ENCODE measurements at places on chromosomes 5 and 9. TPM values are rescaled to one million over a fixed set of nuclear protein-coding genes. Genes with fewer than 3 reads are reported as not detected.
A peak's percentile ranks its signal among the peaks of the same experiment; 100 is the strongest.

FOXI1 gene
- polyA plus RNA-seq, result not detected

DNA sequence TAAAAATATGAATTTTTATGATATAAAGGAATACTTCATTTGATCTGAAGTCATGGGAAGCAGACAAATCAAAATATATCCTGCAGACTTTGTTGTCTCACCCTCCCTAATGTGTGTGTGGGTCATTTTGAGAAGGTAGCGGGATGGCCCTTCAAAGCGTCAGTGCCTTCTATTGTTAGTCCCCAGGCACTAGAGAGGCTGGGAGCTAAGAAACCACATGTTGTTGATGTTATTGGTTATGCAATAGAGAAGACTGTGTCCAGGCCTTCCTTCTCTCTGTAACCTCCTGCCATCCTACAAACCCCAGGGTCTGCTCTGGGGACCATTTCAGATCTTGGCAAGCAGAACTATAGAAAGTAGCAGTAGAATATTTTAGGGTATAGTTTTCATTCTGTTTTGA, 94.7 kb downstream of the NLN start:
- H3K27ac ChIP-seq, result no peak overlapping the region
- DNase-seq, result no peak
- no peak overlapping the region for H3K4me3 ChIP-seq
- H3K27me3 ChIP-seq, result no peaks in the 10 kb centered on the region
- peaks cover 13% of the 10 kb centered on the region for H3K36me3 ChIP-seq
- peaks cover 8% of the 10 kb centered on the region for H3K4me1 ChIP-seq

DNA sequence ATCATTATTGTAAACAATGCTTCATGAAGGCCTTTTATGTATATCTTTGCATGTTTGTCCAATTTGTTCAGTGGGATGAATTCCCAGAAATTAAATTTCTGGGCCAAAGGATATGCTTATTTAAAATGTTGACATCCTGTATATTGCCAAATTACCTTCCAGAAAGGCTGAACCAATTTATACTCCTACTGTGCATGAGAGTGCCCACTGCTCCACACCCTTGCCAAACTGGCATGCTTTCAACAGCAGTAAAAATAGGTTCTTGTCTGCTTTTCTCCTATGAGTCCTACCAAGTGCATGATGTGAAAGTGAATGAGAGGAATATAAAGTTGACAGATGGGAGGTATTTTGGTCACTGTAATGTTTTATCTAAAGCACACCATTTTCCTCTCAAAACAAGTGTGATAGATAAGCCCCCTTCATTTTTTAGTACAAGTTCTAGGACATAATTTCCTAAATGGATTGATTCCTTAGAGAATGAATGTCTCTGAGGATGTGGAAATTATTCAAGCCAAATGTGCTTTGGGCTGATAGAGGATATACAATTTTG, 70.5 kb upstream of the ERBIN start:
- peaks cover 6% of the 10 kb centered on the region for H3K36me3 ChIP-seq
- H3K27ac ChIP-seq, result no peak overlapping the region
- no peak for DNase-seq
- H3K4me3 ChIP-seq, result no peak overlapping the region

ANKRD34B gene
- not detected for polyA plus RNA-seq

- no peaks in the 10 kb centered on the region for H3K27me3 ChIP-seq
- no peaks in the 10 kb centered on the region for H3K36me3 ChIP-seq
- H3K4me3 ChIP-seq, result no peak overlapping the region
- H3K27ac ChIP-seq, result no peak overlapping the region
Observed at GRCh38 chr5:85069659-85070640, 685.3 kb upstream of the EDIL3 start.

LCN9 gene
- not detected for polyA plus RNA-seq

SPATA31D4 gene
- polyA plus RNA-seq, result not detected

- no peak for DNase-seq
- H3K4me1 ChIP-seq, result peaks cover 32% of the 10 kb centered on the region
- H3K4me3 ChIP-seq, result peak overlapping the region; percentile 97
- peak overlapping the region; percentile 99 for H3K27ac ChIP-seq
Observed at GRCh38 chr5:50665091-50665490, 1.3 kb upstream of the PARP8 start.

- H3K4me3 ChIP-seq, result no peak overlapping the region
- H3K27me3 ChIP-seq, result no peaks in the 10 kb centered on the region
- no peaks in the 10 kb centered on the region for H3K4me1 ChIP-seq
Observed at GRCh38 chr5:64939772-64940510, 171.2 kb downstream of the CWC27 start.

SEC24A gene
- polyA plus RNA-seq, result 3.2 TPM

MARVELD2 gene
- 0.18 TPM for polyA plus RNA-seq

DNA sequence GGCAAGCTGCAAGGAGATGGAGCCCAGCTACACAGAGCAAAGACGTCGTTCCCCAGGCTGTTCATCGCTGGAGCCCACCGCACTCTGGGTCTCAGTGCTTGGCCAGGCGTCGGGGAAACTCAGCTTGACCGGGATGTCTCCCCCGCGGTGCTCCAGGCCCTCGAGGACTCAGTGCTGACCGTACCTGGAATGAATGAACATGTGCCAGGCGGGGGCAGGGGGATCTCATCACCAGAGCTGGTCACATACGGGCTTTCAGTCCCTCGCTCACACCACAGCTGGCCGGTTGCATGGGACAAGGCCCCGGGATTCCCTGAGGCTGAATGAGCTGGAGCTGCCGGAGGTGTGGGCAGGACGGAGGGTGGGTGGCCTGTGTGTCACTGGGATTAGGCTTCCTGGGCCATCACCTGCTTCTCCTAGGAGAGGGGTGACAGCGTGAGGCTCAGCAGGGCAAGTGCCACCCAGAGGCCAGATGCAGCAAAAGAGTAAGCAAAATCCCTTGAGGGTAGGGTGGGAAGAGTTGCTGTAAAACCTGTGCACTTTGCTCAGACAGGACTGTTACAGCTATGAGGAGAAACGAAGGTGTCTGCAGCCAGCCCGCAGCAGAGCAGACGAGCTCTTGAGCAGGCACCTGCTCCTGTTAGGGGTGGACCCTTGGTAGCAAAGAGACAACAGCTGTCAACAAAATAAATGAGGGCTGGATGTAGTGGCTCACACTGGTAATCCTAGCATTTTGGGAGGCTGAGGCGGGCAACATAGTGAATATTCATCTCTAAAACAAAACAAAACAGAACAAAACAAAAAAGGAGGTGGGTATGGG, 70.7 kb upstream of the RAPGEF1 start:
- DNase-seq, result no peak
- H3K36me3 ChIP-seq, result no peaks in the 10 kb centered on the region
- peaks cover 78% of the 10 kb centered on the region for H3K27me3 ChIP-seq
- H3K27ac ChIP-seq, result peak overlapping the region; percentile 72
- H3K4me3 ChIP-seq, result no peak overlapping the region

TEX48 gene
- not detected for polyA plus RNA-seq

- H3K4me1 ChIP-seq, result no peaks in the 10 kb centered on the region
- no peak overlapping the region for H3K27ac ChIP-seq
- no peak for DNase-seq
- H3K36me3 ChIP-seq, result no peaks in the 10 kb centered on the region
- H3K4me3 ChIP-seq, result no peak overlapping the region
Observed at GRCh38 chr9:30967476-30967875, 1417.0 kb upstream of the ACO1 start.

SLC34A1 gene
- not detected for polyA plus RNA-seq

ENTPD2 gene
- polyA plus RNA-seq, result not detected

SEMA4D gene
- polyA plus RNA-seq, result 38.2 TPM

GRCh38 chr5:150081541-150082283, 4.6 kb downstream of the CSF1R start:
- no peaks in the 10 kb centered on the region for H3K27me3 ChIP-seq
- no peaks in the 10 kb centered on the region for H3K36me3 ChIP-seq
- peak overlapping the region; percentile 87 for H3K27ac ChIP-seq
- H3K4me3 ChIP-seq, result peak overlapping the region; percentile 78

- H3K27ac ChIP-seq, result no peak overlapping the region
- H3K27me3 ChIP-seq, result no peaks in the 10 kb centered on the region
- no peak overlapping the region for H3K4me3 ChIP-seq
- H3K4me1 ChIP-seq, result peaks cover 6% of the 10 kb centered on the region
- no peak for DNase-seq
Observed at GRCh38 chr9:99012957-99013512, 69.3 kb downstream of the COL15A1 start.

GRCh38 chr5:126801992-126802294, 25.0 kb downstream of the LMNB1 start:
- H3K27ac ChIP-seq, result no peak overlapping the region
- peaks cover 23% of the 10 kb centered on the region for H3K4me1 ChIP-seq
- no peak overlapping the region for H3K4me3 ChIP-seq
- no peaks in the 10 kb centered on the region for H3K27me3 ChIP-seq

DNA sequence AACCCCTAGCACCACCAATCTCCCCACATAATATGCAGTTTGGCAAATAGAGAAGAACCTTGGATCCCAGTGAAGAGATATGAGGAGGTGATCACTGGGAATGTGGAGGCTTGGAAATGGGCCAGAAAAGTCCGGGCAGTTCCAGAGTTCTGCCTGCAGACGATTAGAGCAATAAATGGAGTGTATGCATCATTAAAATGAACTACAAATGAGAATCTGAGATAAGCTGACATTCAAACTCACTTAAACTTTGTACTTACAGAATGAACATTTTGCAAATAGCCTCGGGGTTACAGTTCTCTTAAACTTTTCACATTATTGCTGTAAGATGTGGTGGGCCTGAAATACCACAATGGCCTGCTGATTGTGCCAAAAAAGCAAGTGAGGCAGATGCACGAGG, 23.0 kb upstream of the LHFPL2 start:
- no peak for DNase-seq
- no peak overlapping the region for H3K4me3 ChIP-seq
- H3K36me3 ChIP-seq, result peaks cover 5% of the 10 kb centered on the region
- no peak overlapping the region for H3K27ac ChIP-seq
- peaks cover 11% of the 10 kb centered on the region for H3K4me1 ChIP-seq

DNA sequence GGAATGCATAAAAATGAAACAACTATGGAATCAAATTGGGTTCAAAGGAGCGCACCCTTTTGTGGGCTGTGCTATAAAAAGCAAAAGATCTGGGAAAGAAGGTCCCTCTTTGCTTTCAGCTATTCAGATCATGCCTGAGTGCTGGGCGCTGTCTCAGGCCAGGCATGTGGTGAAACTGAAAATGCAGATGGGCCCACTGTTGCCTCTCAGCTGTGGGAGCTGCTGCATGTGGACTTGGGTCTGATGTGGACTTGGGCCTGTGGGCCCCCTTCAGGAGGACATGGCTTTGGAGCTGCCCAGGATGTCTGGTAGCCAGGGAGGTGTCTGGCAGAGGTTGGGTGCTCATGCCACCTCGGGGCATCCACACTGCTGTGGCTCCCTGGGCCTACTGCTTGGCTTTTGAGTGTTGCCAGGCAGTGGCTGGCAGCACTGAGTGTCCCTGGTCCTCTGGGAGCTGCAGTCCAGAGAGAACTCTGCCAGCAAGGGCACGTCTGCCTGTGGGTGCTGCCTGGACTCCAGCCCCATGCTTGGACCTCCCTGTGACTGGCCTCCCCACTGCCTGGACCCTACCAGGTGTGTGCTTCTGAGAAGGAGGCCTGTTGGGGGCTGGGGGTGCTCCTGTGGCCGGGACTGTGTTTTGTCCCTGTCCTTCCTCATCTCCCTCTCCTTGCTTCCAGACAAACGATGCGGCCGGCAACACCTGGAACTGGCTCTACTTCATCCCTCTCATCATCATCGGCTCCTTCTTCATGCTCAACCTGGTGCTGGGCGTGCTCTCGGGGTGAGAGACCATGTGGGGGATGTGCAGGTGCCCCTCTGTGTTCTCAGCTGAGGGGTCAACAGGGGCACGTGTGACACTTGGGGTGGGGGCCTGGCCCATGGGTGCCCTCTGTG, 74.3 kb downstream of the CACNA1B start:
- no peak for DNase-seq
- no peak overlapping the region for H3K4me3 ChIP-seq
- H3K4me1 ChIP-seq, result no peaks in the 10 kb centered on the region
- H3K27me3 ChIP-seq, result peaks cover 35% of the 10 kb centered on the region
- H3K36me3 ChIP-seq, result no peaks in the 10 kb centered on the region
- no peak overlapping the region for H3K27ac ChIP-seq

GRCh38 chr5:178231539-178232123, 971 bp downstream of the PHYKPL start:
- peak overlapping the region; percentile 92 for H3K4me3 ChIP-seq
- peak overlapping the region; percentile 91 for H3K27ac ChIP-seq
- H3K4me1 ChIP-seq, result peaks cover 44% of the 10 kb centered on the region
- no peak for DNase-seq

GRCh38 chr5:68272289-68272688, 56.7 kb downstream of the PIK3R1 start:
- H3K27ac ChIP-seq, result no peak overlapping the region
- peaks cover 31% of the 10 kb centered on the region for H3K4me1 ChIP-seq
- no peaks in the 10 kb centered on the region for H3K27me3 ChIP-seq
- peak; percentile 14 for DNase-seq
- H3K4me3 ChIP-seq, result no peak overlapping the region
- H3K36me3 ChIP-seq, result peaks cover 23% of the 10 kb centered on the region

- DNase-seq, result no peak
- no peaks in the 10 kb centered on the region for H3K27me3 ChIP-seq
- peaks cover 4% of the 10 kb centered on the region for H3K36me3 ChIP-seq
Observed at GRCh38 chr9:108662091-108662875, 193.5 kb downstream of the ACTL7B start.

GAS1 gene
- polyA plus RNA-seq, result not detected

DNA sequence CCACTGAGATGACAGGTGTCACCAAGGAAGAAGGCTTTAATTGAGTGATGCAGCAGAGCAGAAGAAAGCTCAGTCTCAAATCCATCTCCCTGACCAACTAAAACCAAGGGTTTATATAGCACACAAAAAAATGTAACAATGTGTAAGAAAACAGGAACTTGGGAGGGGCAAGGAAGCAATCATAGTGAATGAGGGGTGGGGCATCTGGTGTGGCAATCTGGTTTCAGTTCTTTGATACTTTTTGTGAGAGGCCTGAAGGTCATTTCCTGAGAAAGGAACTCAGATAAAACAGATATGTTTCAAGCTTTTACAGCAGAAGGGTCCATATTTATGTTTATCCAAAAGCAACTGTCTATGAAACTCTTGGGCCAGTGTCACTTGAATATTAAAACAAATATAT, 19.7 kb downstream of the CD180 start:
- peak overlapping the region; percentile 9 for H3K4me3 ChIP-seq
- peaks cover 66% of the 10 kb centered on the region for H3K36me3 ChIP-seq
- no peaks in the 10 kb centered on the region for H3K27me3 ChIP-seq
- H3K4me1 ChIP-seq, result peaks cover 65% of the 10 kb centered on the region
- peak overlapping the region; percentile 94 for H3K27ac ChIP-seq

- H3K4me3 ChIP-seq, result no peak overlapping the region
- DNase-seq, result no peak
- no peak overlapping the region for H3K27ac ChIP-seq
- H3K4me1 ChIP-seq, result no peaks in the 10 kb centered on the region
Observed at GRCh38 chr5:93705896-93706295, 35.5 kb downstream of the POU5F2 start.
